ENCODE measurements at places on chromosomes 7 and 10. TPM values are rescaled to one million over a fixed set of nuclear protein-coding genes. Genes with fewer than 3 reads are reported as not detected.
A peak's percentile ranks its signal among the peaks of the same experiment; 100 is the strongest.

The CYP3A4 gene
- not detected for total RNA-seq

The CFAP58 gene
- total RNA-seq, result 0.35 TPM

The UBTD1 gene
- 17.4 TPM for total RNA-seq

The PNLIPRP1 gene
- not detected for total RNA-seq

The AQP1 gene
- 291 TPM for total RNA-seq

GRCh38 chr7:67426654-67427053, 430.0 kb downstream of the TYW1 start:
- H3K27me3 ChIP-seq, result no peaks in the 10 kb centered on the region
- H3K36me3 ChIP-seq, result no peaks in the 10 kb centered on the region
- H3K4me1 ChIP-seq, result no peaks in the 10 kb centered on the region
- DNase-seq, result no peak

DNA sequence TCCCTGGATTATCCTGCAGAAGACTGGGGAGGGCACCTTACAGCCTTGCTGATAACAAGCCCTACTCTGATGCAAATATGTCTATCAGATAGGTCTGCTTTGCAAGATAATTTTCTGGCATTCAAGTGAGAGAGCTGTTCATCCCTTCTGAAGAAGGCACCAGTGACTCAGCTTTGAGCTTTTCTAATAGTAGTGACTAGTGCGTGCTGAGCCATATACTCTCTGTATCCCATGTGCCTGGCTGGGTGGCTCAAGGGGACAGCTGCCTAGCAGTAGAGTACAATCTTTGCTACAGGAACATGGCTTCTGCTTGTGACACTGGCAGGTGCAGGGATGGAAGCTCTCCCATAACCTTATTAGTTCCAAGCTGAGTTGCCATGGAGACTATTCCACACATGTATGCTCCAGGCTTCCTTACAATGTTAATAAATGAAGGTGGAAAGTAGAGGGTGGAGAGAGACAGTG, 35.0 kb upstream of the ABCB4 start:
- H3K27ac ChIP-seq, result no peak overlapping the region
- no peaks in the 10 kb centered on the region for H3K27me3 ChIP-seq
- H3K4me1 ChIP-seq, result no peaks in the 10 kb centered on the region
- peaks cover 19% of the 10 kb centered on the region for H3K36me3 ChIP-seq
- no peak overlapping the region for H3K4me3 ChIP-seq
- DNase-seq, result no peak

- no peak overlapping the region for H3K4me3 ChIP-seq
- DNase-seq, result no peak
- no peaks in the 10 kb centered on the region for H3K36me3 ChIP-seq
- H3K4me1 ChIP-seq, result peaks cover 8% of the 10 kb centered on the region
- H3K27ac ChIP-seq, result no peak overlapping the region
Observed at GRCh38 chr10:13844651-13845050, 257.9 kb downstream of the PRPF18 start.

GRCh38 chr7:123643495-123644441, 11.9 kb upstream of the LMOD2 start:
- H3K27ac ChIP-seq, result no peak overlapping the region
- peaks cover 2% of the 10 kb centered on the region for H3K4me1 ChIP-seq
- no peaks in the 10 kb centered on the region for H3K27me3 ChIP-seq
- H3K36me3 ChIP-seq, result no peaks in the 10 kb centered on the region
- DNase-seq, result peak; percentile 74

- H3K36me3 ChIP-seq, result no peaks in the 10 kb centered on the region
- no peaks in the 10 kb centered on the region for H3K27me3 ChIP-seq
- H3K4me1 ChIP-seq, result no peaks in the 10 kb centered on the region
- no peak overlapping the region for H3K27ac ChIP-seq
- no peak overlapping the region for H3K4me3 ChIP-seq
Observed at GRCh38 chr10:36488579-36488978, 636.8 kb upstream of the ANKRD30A start.

DNA sequence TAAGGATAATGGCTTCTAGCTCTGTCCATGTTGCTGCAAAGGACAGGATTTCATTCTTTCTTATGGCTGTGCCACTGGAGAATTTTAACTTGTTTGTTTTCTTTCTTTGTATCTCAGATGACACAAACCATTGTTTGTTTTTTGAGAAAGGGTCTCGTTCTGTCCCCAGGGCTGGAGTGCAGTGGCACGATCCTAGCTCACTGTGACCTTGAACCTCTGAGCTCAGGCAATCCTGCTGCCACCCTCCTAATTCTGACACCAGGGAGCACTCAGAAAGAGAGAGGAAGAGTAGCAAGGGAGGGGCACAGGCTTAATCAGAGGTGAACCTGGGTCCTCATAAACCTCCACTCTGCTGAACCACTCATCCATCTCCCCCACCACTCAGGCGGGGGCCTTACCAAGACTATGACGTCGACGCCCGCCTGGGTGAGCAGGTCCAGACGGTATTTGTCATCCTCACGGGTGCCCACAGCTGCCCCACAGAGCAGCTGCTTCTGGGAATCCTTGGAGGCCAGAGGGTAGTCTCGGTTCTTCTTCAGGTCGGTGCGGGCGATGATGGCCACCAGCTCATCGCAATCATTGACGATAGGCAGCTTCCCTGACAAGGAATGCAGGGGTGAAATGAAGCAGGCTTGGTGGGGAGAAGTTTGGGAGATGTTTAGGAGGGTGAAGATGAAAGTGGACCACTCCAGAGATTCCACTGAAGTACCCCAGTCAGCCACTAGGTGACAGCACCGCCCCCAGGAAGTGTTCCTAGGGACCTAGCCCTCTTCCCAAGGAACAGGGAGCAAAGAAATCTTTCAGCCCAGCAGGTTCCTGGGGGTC, 11.6 kb downstream of the IMPDH1 start:
- peaks cover 4% of the 10 kb centered on the region for H3K36me3 ChIP-seq
- DNase-seq, result no peak
- no peak overlapping the region for H3K27ac ChIP-seq
- H3K27me3 ChIP-seq, result no peaks in the 10 kb centered on the region
- no peak overlapping the region for H3K4me3 ChIP-seq

- H3K27ac ChIP-seq, result no peak overlapping the region
- H3K4me3 ChIP-seq, result no peak overlapping the region
- no peaks in the 10 kb centered on the region for H3K27me3 ChIP-seq
- H3K4me1 ChIP-seq, result no peaks in the 10 kb centered on the region
- no peak for DNase-seq
- H3K36me3 ChIP-seq, result no peaks in the 10 kb centered on the region
Observed at GRCh38 chr10:15737656-15738055, 17.9 kb upstream of the ITGA8 start.

DNA sequence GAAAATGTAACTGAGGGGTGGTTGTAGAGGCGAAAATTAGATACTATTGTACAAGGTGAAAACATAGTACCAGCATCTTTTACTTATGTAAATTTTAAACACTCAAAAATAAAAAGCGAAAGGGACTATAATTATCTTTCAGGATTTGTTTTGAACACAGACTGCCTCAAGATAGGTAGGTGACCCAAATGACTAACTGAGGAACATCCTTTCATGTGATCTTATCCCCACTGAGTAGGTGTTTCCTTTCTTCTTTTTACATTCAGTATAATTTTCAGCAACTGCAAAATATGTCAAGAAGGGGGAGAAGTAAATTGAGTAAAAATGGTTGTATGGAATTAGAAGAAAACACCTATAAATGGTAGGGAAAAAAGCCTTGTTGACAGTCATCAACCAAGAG, 236.7 kb downstream of the PHF14 start:
- H3K4me3 ChIP-seq, result no peak overlapping the region
- no peaks in the 10 kb centered on the region for H3K4me1 ChIP-seq
- no peaks in the 10 kb centered on the region for H3K36me3 ChIP-seq
- DNase-seq, result no peak
- no peaks in the 10 kb centered on the region for H3K27me3 ChIP-seq
- H3K27ac ChIP-seq, result no peak overlapping the region

DNA sequence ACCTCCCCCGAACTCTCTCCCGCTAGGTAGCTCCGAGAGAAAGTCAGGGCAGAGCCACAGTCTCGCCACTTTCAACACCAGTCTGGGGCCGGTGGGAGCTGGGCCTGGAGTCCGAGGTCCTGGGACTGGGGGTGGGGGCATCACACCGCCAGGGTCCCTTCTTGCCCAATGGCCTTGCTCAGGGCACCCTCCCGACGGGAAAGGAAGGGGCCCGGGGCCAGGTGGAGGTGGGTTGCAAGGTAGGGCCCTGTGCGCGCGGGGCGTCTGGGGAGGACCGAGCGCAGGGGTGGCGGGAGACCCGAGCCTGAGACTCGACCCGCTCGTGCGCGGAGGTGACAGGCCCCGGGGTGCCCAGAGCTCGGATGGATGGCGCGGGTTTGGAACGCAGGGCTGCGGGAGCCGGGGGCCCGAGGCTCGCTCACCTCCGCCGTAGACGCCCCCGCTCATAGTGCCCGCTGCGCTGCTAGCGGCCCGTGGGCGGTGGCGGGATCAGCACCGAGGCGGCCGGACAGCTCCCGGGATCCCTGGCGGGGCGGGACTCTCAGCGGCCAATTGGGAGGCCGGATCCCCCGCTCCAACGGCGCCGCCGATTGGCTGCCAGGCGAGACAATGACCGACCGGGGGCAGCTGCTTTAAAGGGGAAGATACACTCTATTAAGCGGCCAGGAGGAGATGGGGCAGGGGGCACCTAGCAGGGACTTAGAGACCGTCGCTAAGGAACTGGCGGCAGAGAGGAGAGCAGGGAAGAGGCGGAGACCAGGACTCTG, at the start of gene ACTL6B:
TSS of gene ACTL6B (minus strand) at position 541 of the 767 bp plus-strand sequence. CDS start at position 447, 94 bp downstream.
- no peak within 1 kb of the TSS for H3K4me3 ChIP-seq
- peaks cover 2% of the 10 kb centered on the region for H3K27me3 ChIP-seq
- H3K4me1 ChIP-seq, result no peaks in the 10 kb centered on the region
- DNase-seq, result peak; percentile 77
- no peak within 1 kb of the TSS for H3K27ac ChIP-seq
- no peaks in the 10 kb centered on the region for H3K36me3 ChIP-seq

GRCh38 chr7:3041986-3042675, 1.5 kb downstream of the CARD11 start:
- peak; percentile 25 for DNase-seq
- H3K4me1 ChIP-seq, result no peaks in the 10 kb centered on the region

- no peaks in the 10 kb centered on the region for H3K4me1 ChIP-seq
- no peak overlapping the region for H3K27ac ChIP-seq
- no peaks in the 10 kb centered on the region for H3K27me3 ChIP-seq
- DNase-seq, result no peak
- H3K36me3 ChIP-seq, result no peaks in the 10 kb centered on the region
Observed at GRCh38 chr10:47076949-47077361, 165.7 kb downstream of the PTPN20 start.

- H3K36me3 ChIP-seq, result no peaks in the 10 kb centered on the region
- DNase-seq, result no peak
- no peaks in the 10 kb centered on the region for H3K27me3 ChIP-seq
- H3K4me1 ChIP-seq, result no peaks in the 10 kb centered on the region
Observed at GRCh38 chr10:32795598-32796183, 162.3 kb downstream of the ITGB1 start.

DNA sequence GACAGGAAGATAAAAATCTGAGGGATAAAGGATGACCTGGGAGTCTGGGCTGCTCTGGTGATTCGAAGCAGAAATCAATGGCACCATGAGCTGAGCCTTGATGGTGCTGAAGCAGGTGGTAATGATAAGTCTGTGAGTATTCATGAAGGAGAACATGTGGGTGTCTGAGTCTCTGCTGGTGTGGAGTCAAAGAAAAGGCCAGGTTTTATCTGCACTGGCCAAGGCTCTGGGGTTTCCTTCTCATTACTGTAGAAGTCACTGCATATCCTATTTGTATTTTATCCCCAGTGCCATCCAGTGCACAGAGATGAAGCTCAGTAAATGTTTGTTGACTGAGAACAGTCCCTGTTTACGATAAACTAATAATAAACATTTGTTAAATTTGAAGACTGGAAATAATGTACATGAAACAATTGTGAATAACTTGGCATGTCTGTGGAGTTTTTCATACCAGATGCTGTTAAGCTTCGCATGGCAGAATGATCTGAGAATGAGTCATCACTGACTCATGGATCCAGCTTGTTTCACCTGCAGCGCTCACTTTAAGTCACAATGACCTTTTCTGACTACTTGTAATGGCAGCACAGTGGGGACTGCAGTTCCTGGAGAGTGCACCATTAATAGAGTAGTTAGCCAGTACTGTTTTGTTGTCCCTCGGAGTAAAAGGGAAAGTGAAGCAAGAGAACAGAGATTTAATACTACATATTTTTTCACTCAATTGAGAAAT, 538.5 kb downstream of the HTR7 start:
- no peaks in the 10 kb centered on the region for H3K4me1 ChIP-seq
- no peaks in the 10 kb centered on the region for H3K27me3 ChIP-seq
- no peak overlapping the region for H3K27ac ChIP-seq
- DNase-seq, result no peak

GRCh38 chr10:102782673-102783551, 39.2 kb downstream of the WBP1L start:
- no peaks in the 10 kb centered on the region for H3K27me3 ChIP-seq
- H3K4me3 ChIP-seq, result no peak overlapping the region
- no peaks in the 10 kb centered on the region for H3K36me3 ChIP-seq
- DNase-seq, result no peak

DNA sequence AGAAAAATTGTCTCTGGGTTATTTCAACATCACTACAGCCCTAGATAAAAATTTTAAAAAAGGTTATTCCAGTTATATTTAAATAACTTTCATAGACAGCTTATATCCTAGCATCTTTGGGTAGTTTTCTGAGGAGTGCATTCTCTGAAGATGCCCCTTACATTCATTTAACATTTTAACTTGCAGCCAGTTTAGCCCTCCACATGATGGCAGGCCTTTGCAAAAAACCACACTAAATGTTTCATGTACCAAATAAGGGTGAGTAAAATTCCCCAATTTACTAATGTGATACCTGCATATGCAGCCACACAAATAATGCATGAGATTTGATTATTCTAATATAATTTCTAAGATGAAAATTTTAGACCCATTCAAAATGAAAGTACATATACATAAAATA, 108.4 kb upstream of the ZWINT start:
- no peaks in the 10 kb centered on the region for H3K4me1 ChIP-seq
- DNase-seq, result no peak
- no peak overlapping the region for H3K27ac ChIP-seq
- H3K27me3 ChIP-seq, result no peaks in the 10 kb centered on the region
- no peak overlapping the region for H3K4me3 ChIP-seq
- H3K36me3 ChIP-seq, result no peaks in the 10 kb centered on the region

DNA sequence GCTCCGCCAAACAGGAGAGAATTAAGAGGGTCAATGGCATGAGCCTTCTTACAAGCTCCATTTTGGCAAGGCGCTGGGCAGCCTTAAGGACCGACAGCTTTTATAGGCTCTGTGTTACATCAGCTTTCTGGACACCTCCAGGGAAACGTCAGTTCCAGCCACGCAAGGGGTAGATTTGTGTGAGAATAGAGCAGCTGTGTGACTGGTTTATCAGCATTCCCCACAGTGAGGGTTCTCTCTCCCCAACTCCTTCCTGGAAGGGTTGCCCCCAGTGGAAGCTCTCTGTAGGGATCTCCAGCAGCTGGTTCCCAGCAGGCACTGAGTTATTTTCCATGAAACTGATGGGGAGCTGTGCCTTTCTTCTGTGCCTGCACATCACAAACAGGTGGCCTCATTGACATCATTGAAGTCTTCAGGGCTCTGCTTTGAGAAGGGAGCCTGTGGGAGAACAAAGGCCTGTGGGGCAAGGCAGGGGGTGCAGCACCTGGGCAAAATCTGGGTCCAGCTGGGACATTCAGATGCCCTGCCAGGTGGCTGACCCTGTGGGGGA, at the start of gene CUZD1:
TSS of gene CUZD1 (minus strand) at position 75 of the 550 bp plus-strand sequence. CDS start at position 61, 14 bp downstream.
- H3K4me3 ChIP-seq, result no peak within 1 kb of the TSS
- H3K36me3 ChIP-seq, result no peaks in the 10 kb centered on the region
- H3K27me3 ChIP-seq, result no peaks in the 10 kb centered on the region
- no peak within 1 kb of the TSS for H3K27ac ChIP-seq
- H3K4me1 ChIP-seq, result no peaks in the 10 kb centered on the region

Data from kidney (tissue), 22 donors.